ENCODE measurements at places on chromosomes 16 and 17.
A peak's percentile ranks its signal among the peaks of the same experiment; 100 is the strongest.

DNA sequence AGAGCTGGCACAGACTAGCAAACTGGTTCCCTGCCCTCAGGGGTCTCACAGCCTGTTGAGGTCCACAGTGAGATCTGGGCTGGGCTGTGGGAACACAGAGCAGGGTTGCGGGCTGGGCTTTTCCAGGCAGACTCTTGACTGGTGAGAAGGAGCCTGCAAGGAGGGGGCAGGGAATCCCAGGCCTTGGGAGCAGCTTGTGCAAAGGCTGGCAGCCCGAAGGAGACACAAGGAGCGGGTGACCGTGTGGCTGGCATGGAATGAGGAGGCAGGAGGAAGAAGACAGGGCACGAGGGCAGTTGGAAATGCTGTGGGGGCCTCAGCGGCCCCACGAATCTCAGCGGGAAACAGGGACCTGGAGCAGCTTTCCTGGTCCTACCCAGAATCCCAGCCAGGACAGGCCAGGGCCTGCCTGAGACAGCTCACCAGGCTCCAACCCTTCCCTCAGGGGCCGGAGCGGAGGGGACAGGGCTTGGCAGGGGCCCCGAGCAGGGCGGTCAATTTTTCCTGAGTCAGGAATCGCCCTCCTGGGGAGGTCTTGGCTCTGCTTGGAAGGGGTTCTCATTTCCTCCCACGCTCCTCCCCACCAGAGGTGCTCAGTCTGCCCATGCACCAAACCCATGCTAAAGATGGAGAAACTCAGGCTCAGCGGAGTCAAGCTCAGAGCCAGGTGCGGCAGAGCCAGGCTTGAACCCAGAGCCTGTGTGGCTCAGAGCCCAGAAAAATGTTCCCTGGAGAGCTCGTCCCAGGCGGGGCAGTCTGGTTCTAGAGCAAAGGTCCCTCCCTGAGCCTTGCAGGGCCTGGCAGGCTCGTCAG lies 9.2 kb upstream of the SNN start:
- no peak for DNase-seq

- DNase-seq: no peak
Measured at GRCh38 chr17:29621751-29622194, 939 bp downstream of the CORO6 start.

GRCh38 chr17:35079547-35080423 lies 16.3 kb upstream of the RFFL start:
- DNase-seq: no peak

GRCh38 chr17:45293413-45294211 lies 23.2 kb downstream of the MAP3K14 start:
- no peak for DNase-seq

DNA sequence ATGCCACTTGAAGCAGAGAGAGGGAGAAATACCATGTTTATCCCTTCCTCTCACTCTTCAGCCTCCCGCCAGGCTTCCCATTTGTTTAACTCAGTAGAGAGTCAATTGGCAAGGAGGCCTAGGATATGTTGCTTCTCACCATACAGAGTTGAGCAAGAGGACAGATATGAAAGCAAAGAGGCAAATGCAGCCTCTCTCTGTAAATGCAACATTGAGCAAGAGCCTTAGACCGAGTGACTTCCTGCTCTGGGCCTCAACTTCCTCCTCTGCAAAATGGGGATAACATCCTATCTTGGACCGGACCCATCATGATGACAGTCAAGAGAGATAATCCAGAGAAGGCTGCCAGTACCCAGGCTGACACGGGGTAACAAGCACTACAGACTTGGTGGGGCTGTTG lies 36.8 kb downstream of the SOCS1 start:
- DNase-seq: no peak

DNA sequence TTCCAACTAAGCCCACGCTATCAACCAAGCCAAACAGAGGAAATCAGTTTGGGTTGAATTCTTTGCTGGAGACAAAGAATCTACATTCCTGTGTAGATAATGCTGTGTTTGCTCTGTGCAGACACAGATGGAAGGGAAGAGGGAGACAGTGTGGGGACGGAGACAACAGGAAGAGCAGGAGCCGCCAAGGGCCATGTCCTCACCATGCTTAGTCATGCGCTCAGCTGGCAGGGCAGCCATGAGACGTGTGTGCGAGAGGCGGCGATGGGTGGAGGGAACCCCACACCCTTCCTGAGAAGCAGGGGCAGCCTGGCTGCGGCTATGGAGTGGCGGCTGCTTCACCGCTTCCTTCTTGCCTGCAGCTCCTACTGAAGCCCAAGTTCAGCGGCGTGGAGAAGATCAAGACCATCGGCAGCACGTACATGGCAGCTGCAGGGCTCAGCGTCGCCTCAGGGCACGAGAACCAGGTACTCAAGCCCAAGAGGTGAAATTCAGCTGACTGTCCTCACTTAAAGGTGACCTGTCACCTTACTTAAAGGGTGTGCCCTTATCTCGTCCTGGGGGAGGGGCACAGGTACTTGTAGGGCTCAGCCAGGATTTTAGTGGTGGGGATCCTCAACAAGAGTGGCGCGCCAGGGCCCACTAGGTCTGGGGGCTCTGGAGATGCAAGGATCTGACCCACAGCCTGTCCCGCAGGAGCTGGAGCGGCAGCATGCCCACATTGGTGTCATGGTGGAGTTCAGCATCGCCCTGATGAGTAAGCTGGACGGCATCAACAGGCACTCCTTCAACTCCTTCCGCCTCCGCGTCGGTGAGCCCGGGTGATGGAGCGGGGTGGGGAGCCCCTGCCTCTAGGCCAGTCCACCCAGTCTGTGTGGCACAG lies 47.5 kb downstream of the ADCY7 start:
- no peak for DNase-seq

- DNase-seq: no peak
Measured at GRCh38 chr17:16877099-16877498, 94.8 kb downstream of the TNFRSF13B start.

GRCh38 chr16:56912746-56913708 lies 18.9 kb upstream of the HERPUD1 start:
- DNase-seq: no peak

DNA sequence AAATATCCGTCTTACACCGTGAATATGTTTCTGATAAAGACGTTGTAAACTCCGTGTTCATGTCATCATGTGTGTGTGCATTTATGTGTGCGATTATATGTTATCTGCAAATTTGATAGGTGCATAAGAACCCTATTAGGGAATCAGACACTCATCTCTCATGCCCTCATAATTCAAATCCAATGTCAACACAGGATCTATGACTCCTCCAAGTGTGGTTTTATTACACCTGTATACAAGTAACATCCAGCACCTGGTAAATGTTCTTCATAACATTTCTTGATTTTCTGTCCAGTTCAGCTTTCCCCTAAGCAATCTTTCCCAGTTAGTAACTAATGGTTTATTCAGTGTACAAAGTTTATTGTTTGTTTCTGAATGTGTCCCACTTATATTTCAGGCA lies 681.9 kb downstream of the CDH11 start:
- DNase-seq: no peak

DNA sequence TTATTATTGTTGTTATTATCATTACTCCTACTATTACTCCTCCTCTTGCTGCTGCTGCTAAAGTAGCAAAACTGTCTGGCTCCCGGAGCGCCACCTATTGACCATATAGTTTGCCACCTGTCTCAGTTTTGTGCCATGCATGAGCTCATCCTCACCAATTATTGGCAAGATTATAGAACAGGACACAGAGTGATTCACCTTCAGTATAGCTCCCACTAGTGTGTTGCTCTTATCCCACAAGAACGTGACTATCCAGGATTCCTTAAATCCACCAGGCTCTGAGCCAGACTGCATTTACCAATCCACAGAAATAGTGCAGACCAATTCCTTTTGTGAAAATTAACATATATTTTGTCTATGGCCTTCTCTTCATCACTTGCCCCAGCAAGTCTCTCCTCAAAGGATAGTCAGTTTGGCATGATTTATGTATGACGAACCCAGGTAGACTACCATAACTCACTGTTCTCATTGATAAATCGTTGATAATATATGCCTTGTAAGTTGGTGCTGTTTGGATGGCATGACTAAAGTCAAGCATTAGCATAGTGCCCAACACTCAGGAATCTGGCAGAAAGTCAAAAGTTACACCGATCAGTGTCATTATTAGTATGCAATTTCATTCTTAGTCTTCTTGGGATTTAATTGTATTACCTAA lies 405.5 kb upstream of the HSBP1 start:
- no peak for DNase-seq

DNA sequence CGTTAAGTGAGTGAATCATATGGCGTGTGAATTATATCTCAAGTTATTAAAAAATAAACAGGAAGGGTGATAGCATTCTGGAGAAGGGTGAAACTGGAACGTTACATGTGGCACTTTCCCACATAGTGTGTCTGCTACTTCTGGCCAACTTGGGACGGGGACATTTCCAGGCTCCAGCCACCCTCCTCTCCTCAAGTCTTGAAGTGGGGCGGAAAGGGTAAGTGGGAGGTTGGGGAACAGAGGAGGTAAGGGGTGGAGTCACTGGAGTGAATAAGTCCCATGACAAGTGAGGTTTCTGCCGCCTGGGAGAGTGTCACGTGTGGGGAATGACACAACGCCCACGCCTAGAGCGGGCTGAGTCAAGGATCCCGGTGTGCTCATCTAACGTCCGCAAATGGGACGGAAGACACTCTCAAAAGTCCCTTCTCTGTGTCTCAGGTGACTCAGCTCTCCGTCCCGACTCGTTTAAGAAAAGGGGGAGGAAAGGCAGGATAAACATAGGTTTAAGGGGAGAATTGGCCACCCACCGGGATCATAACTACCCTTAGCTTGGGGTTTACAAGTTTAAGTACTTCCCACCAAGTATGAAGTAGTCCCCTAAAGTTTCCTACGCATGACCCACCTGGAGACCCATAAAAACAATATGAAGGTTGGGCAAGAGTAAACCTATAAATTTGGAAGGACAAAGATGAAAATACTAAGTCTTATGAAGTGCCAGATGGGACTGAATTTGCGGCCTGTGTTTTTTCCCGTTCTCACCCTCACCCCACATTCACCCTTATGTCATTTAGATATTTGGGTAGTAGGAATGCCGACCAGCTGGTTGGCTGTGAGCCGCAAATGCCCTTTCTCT lies 1.2 kb upstream of the SPAG9 start:
- peak; percentile 33 for DNase-seq

GRCh38 chr17:17603178-17603894 lies 11.8 kb upstream of the PEMT start:
- DNase-seq: no peak

DNA sequence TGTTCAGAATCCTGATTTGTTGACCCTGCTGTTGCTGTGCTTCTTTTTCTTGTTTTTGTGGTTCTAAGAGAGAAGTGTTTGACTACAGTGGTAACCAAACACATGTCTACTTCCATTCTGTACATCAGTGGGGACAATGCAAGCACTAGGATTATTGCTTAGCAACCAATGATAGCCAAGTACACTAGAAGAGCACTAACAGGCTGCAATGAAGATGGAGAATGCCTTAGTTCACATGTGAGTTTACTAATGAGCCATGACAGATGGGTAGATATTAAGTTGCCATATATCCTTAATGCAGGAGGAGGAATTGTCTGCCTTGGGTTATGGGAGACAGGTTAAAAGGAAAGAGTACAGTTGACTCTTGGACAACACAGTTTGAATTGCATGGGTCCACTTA lies 8.3 kb downstream of the EFCAB5 start:
- DNase-seq: no peak

DNA sequence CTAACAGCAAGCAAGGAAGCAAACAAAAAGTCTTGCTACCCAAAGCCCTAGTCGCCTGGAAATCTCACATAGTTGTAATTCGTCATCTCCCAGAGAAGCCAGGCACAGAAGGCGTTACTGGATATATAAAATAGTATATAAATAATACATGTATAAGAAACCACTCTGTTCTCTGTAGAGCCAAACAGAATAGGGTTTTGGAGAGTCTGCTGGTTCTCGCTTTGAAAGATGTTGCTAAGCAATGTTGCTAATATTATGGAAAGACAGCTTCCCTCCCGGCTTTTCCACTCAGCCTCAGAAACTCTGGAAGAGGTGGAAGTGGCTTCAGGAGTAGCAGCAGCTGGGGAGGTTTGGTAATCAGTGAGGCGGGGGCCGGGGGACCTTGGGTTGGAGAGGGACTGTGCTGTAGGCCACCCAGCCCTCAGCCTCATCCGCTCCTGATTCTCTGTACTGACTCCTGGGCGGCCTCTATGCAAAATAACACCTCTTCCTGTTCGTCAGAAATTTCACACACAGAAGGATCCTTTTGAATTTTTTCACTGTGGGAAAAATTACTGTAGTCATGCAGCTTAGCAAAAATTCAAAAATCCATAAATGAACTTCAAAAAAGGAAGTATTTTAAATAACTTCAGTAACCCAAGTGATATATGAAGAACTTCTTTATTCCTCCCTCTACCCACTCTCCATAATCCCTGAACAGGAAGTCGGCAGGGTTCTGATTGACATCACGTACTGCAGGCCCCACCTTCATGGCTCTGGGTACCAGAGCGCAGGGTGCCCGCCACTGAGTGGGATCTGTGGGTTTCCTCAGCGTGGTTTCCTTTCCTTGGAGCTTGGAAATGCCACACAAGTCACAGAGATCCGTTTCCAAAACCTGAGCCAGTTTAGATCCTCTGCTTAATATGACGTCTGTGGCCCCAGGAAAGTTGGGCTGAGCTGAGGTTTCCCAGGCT lies 51.4 kb downstream of the RAP1GAP2 start:
- DNase-seq: no peak

- DNase-seq: no peak
Measured at GRCh38 chr16:53482123-53482522, 20.9 kb downstream of the AKTIP start.

GRCh38 chr17:75508931-75509361 lies 6.4 kb downstream of the CASKIN2 start:
- DNase-seq: no peak

DNA sequence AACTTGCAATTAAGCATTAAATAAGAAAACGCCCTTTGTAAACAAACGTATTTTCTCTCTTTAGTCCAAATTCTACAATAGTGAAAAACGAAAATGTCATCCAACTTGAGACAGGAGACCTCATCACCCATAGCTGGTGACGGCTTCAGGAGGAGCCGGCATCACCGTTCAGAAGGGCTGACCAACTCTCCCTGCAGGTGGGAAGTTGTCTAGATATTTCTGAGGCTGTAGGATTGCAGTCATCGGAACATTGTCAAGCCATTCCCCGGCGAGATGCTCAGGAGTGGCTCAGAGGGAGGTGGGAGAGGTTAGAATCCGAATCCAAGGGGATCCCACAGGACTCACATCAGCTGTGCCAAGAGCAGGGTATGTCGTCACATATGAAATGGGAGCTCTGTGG lies 76.7 kb downstream of the RBFOX3 start:
- no peak for DNase-seq

- DNase-seq: no peak
Measured at GRCh38 chr16:49781401-49781800, 74.5 kb downstream of the ZNF423 start.

GRCh38 chr17:67375054-67375427 lies 2.0 kb upstream of the PITPNC1 start:
- DNase-seq: no peak

GRCh38 chr17:42436391-42436790 lies 13.3 kb upstream of the CAVIN1 start:
- no peak for DNase-seq

GRCh38 chr16:14446796-14447195 lies 183.3 kb downstream of the PARN start:
- DNase-seq: no peak
